ENCODE measurements at places on chromosomes 6 and 20. TPM values are rescaled to one million over a fixed set of nuclear protein-coding genes. Genes with fewer than 3 reads are reported as not detected.

Gene SASH1
- total RNA-seq, result 1.0 TPM

Gene HDAC2
- 119 TPM for total RNA-seq

Gene GJA1
- total RNA-seq, result 0.06 TPM

Gene FLRT3
- not detected for total RNA-seq

Gene MACROD2
- not detected for total RNA-seq

Gene CRISP3
- total RNA-seq, result not detected

Gene RIN2
- total RNA-seq, result not detected

Gene MAN1A1
- 39.9 TPM for total RNA-seq

Gene CAP2
- total RNA-seq, result not detected

Gene SLC35D3
- not detected for total RNA-seq

Gene OR2B3
- not detected for total RNA-seq

Gene TGM3
- not detected for total RNA-seq

Gene LY6G5B
- total RNA-seq, result 18.1 TPM

Gene MATN4
- total RNA-seq, result 0.32 TPM

Gene NRSN2
- total RNA-seq, result 10.6 TPM

Gene SCGN
- total RNA-seq, result not detected

Gene CNBD2
- total RNA-seq, result 3.4 TPM

Gene FHL5
- total RNA-seq, result not detected

Gene TRIM15
- not detected for total RNA-seq

Gene TMEM244
- not detected for total RNA-seq

Gene DST
- 1.7 TPM for total RNA-seq

Gene PROKR2
- 0.15 TPM for total RNA-seq

Gene FNDC1
- not detected for total RNA-seq

Gene SMLR1
- total RNA-seq, result not detected

Gene CD24
- total RNA-seq, result 0.38 TPM

Gene TULP1
- total RNA-seq, result not detected
